ENCODE measurements at places on chromosomes 6 and 20.

DNA sequence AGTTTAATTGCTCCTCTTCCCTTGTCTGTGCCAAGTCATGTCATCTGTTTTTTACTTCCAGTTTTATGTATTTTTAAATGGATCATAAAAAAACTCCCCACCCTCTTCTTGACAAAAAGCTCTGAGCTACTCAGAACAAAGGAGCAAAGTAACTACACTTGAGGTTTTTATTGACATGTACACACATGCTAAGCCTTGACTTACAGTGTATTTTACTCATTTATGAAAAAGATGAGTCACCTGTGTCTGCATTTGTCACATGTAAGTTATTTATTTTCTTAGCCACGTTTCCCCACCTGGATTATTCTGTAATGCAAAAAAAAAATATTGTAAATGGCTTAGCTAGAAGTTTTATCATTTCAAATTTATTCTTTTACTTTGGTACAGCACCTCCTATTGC is 628.8 kb upstream of the SLC35B3 start:
- no peak for DNase-seq

DNA sequence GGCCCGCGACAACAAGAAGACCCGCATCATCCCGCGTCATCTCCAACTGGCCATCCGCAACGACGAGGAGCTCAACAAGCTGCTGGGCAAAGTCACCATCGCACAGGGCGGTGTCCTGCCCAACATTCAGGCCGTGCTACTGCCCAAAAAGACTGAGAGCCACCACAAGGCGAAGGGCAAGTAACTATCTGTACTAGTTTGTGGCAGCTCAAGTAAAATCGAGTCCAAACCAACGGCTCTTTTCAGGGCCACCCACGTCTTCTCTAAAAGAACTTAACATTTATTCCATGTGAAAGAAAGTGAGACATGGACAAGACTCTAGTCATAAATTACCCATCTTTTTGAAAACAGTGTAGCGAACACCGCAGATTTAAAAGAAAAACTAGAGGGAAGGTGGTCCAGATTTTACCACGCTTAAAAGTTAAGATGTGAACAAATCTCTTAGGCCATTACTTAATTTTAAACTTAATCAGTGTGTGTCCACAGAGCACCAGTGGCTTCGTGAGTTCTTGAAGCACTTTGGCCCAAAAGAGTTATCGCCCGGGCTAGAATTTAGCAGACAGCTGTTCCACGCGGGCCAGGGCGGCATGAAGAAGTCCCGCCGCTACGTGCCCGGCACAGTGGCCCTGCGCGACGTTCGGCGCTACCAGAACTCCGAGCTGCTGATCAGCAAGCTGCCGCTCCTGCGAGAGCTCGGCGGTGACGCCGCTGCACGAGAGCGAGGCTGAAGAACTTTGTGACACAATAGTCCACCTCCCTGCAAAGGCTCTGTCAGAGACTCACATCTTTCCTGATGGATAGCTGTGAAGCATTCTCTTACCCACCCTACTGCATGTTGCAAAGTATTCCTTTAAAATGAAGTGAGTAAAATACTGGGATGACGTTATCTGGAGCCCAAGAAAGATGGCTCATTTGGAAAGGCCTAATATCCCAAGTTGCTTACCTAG is 113.9 kb upstream of the PRSS16 start:
- peak; percentile 82 for DNase-seq

DNA sequence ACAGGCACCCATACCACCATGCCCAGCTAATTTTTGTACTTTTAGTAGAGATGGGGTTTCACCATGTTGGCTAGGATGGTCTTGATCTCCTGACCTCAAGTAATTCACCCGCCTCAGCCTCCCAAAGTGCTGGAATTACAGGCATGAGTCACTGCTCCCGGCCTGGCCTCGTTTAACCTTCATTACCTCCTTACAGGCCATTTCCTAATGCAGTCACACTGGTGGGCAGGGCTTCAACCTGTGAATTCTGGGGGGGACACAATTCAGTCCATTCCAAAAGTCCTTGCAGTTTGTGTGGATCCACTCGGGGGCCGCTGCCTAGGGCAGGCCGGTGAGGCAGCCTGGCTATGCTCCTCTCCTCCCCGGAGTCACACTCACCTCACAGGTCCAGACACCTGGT is 112.4 kb upstream of the SNX9 start:
- DNase-seq, result no peak

GRCh38 chr6:51618563-51618962 is 468.9 kb downstream of the PKHD1 start:
- DNase-seq, result peak; percentile 3

DNA sequence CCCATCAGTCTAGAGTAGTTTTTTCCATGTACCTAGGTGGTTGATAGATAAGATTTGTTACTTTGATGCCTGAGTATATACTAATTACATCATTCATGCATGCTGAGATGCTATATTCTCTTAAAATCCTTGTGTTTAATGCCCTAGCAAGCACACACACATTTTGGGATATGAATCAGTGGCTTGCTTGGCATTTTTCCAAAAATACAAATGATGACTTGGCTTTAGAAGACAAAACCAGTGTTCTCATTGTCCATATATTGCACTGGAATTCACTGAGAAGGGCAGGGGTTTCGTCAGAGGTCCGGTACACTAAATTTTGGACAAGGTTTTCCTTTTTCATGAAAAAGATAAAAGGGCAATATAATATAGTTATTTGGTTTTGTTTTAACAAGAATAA is 24.9 kb downstream of the GTPBP2 start:
- DNase-seq, result peak; percentile 71

DNA sequence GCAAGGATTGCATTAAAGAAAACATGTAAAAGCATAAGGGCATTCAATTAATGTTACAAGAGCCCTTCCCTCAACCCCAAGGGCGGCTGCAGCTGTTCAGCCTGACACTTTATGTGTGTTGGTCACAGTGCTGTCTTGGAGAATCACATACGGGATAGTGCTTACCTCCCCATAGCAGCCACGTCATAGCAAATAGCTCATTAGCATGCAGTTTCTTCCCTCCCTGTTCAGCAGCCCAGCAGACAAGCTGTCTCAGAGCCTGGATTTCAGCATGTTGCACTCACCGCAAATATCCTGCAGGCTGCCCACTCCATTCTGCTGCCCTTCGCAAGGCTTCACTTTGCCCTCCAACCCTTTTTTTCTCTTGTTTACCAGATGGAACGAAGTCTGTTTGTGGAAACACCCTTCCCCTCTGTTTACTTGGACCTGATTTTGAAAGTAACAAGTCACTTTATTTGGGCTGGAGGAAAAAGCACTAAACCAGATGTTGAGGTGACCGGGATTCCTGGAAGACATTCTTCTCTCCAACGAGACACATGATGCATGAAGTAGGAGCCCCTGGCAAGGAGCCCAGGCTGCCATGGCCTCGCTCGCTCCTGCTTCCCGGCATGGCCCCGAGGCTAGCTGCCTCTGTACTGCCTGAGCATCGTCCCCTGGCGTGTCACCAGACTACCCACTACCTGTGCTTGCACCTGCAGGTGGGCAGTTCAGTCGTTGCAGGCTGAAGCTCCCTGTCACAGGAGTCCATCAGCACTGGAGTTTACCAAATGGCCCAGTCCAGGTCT is 151.6 kb upstream of the GMDS start:
- peak; percentile 70 for DNase-seq

- no peak for DNase-seq
Measured at GRCh38 chr6:134173366-134173725, 120.9 kb upstream of the SLC2A12 start.

DNA sequence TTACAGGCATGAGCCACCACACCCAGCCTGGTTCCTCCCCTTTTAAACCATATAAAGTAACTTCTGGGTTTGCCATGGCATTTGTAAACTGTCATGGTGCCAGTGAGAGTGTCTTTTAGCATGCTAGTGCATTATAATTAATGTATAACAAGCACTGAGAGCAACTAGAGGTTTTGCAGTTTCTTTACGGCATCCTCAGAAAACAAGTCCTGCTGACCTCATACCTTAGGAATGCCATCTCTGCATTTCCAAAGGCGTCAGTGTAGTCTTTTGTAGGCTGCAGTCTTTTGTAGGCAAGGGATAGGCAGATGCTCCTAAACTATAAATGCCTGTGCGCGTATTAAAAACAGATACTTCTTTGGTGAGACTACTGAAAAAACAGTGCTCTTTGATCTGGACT is 75.0 kb upstream of the EZR start:
- peak; percentile 91 for DNase-seq

DNA sequence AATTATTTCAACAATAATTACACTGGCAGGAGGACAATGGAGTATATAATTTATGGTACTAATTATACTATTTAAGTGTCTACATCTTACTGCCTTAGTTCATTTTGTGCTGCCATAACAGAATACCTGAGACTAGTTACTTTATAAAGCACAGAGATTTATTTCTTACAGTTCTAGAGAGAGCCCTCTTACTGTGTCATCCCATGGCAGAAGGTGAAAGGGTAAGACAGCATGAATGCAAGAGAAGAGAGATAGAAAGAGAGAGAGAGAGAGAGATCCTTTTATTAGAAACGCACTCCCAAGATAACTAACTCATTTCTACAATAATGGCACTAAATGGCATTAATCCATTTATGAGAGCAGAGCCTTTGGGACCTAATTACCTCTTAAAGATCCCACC is 314.7 kb downstream of the EPM2A start:
- no peak for DNase-seq

DNA sequence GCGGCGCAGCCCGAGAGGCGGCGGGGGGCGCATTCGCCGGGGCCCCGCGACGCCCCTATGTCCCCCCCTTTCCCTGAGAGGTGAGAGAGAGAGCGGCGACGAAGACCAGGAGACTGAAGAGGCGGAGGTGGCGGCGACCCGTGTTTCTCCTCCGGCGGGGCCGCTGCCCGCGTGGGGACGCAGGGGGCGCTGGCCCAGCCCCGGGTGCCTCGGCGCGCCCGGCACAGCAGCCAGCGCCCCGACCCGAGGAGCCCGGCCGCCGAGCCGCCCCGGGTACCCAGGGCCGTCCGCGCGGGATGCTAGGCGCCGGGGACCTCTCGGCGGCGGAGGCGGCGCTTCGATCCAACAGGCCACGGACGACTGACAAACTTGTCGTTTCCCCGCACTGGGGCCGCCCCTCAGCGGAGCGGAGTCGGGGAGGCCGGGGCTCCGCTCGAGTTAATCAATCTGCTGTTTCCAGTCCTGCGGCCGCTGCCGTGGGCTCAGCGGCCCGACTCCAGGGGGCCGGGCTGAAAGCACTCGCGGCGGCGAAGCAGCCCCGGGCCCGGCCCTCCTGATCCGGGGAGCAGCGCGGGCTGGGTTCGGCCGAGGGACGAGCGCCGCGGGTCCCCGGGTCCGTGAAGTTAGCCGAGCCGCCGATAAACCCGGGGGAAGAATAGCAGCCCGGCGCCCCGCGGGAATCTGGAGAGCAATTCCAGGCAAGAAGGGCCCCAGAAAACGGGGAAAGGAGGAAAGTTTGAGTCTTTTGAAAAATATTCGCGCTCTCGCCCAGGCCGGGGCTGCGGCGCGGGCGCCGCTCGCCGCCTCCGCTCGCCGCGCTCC is 631 bp downstream of the MDGA1 start:
- peak; percentile 24 for DNase-seq

- DNase-seq, result no peak
Measured at GRCh38 chr20:24590178-24590982, 121.0 kb downstream of the SYNDIG1 start.

DNA sequence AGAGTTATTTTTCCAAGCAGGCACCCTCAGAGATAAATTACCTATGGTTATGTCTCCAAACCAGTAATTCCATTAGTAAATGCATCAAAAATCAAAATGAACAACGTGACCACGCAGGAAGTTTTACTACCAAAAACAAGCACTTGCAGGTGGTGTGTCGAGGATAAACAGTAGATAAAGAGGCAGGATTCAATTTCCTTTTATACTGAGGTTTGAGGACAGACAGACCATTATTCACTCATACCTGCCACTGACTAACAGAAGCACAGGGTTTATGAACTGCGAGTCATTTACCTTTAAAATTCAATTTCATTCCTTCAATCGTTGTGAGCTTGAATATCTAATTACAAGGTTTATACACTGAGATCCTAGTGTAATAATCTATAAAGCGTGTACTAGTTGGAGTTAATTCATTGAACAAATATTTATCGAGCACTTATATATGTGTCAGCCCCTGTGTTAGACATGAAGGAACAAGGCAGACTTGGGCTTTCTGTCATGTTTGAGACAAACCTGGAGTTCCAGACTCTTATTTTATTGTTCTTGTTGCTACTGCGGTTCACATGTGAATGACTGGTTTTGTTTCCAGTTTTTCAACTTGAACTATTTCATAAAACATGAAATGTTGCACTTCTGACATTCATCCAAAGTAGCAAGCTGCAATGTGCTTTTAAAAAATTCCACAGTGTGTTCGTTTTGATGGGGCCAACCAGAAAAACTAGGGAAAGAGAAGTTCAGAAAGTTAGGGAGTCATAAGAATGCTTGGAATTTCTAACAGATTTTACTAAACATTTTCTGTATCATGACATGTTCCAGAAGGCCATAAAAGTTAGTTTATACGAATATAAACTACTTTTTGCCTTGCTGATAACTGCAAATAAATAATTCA is 205.6 kb downstream of the UST start:
- DNase-seq, result peak; percentile 52

DNA sequence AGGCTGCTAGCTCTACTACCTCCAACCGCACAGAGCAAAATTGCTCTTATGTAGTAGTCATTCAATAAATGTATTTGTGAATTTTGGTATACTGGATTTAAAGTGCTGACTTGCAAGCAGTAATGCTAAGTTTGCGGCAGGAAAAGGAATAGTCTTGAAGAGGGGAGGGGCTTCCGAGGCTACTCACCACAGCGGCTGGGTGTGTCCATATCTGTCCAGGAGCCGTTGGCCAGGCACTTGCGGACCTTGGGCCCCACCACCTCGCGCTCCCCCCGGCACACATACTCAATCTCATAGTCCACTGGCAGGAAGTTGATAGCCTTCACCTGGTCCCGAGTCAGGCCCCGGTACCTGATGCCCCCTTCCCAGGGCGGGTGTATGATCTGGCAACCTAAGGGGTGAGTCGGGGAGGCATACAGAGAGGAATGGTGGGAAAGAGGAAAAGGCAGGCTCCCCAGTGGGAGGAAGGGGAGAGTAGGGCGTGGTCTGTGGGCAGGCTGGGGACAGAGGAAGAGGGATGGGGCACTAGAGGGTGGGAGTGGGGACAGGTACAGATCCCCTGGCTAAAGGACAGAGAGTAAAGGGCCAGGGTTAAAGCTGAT is 1.7 kb downstream of the GABBR1 start:
- no peak for DNase-seq

- peak; percentile 58 for DNase-seq
Measured at GRCh38 chr6:37311741-37312473, 41.9 kb upstream of the RNF8 start.

DNA sequence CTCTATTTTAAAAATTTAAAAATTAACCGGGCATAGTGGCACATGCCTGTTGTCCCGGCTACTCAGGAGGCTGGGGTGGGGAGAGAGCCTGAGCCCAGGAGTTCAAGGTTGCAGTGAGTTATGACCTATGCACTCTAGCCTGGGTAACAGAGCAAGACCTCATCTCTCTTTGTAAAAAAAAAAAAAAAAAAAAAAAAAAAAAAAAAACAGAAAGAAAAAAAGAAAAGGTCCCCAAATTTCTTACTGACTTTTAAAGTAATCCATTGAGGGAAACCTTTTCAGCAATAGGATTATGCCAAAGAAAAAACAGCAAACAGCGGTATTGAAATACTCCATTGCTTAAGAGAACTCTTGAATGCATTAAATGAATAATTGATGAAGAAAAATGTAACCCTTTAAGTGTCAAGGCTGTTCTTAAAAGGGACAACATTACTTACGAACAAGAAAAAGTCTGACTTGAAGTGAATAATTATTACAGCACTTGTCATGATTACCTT is 6.0 kb upstream of the DNAAF9 start:
- no peak for DNase-seq

Data from fibroblast of skin of back (primary cell).